NAMALWA (cell line): ENCODE measurements at places on chromosomes 2 and 18.

DNA sequence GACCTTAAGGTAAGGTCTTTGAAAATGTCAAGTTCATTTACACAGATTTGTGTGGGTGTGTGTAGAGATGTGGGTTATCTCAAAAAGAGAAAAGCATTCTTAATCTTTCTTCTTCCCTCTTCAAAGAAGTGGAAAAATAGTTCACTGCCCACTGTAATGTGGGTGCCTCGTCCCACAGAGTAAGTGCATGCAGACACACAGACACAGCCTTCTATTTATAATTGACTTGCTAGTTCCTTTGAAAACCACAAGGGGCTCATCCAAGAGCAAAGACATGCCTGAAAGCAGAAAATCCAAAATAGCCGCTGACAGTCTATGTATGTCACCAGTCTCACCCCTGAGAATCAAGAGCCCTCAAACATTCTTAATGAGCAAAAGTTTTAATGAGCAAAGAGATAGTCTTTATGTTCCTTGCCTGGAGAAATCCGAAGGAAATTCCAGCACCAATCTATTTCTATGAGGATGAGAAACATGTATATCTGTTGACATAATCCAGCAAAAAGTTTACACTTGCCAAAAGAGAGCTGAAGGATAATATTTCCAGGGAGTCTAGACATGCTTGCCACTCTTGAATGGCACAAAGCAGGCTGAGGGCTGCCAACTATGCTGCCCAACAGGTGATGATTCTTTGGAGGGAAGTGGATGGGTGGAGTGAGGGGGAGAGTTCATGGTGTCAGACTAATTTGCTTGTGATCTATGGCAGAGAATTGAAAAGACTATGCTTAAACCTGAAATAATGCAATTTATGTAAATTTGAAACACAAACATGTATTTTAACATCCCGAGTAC, 93.9 kb downstream of the ACVR1 start:
- DNase-seq = no peak

GRCh38 chr2:236250909-236251579, 13.2 kb downstream of the ASB18 start:
- DNase-seq = no peak

DNA sequence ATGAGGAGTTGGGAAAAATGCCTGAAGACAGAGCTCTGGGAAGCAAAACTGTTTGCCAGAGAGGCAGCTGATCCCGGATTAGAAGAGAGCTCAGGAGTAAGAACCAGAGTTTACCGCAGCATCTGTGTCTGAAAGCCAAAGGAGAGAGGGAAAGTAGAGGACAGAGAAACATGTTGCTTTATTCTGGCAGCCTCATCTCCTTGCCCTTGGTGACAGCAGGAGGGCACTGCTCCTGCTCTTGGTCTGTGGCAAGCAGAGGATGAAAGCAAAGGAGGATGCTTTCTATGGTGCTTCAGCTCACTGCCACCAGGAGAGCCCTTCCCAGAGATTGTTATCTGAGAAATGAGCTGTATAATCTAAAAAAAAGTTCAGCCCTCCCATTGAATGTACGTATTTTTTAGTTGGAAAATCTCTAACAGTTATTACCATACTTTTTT, 7.7 kb downstream of the SLC1A4 start:
- DNase-seq = no peak

DNA sequence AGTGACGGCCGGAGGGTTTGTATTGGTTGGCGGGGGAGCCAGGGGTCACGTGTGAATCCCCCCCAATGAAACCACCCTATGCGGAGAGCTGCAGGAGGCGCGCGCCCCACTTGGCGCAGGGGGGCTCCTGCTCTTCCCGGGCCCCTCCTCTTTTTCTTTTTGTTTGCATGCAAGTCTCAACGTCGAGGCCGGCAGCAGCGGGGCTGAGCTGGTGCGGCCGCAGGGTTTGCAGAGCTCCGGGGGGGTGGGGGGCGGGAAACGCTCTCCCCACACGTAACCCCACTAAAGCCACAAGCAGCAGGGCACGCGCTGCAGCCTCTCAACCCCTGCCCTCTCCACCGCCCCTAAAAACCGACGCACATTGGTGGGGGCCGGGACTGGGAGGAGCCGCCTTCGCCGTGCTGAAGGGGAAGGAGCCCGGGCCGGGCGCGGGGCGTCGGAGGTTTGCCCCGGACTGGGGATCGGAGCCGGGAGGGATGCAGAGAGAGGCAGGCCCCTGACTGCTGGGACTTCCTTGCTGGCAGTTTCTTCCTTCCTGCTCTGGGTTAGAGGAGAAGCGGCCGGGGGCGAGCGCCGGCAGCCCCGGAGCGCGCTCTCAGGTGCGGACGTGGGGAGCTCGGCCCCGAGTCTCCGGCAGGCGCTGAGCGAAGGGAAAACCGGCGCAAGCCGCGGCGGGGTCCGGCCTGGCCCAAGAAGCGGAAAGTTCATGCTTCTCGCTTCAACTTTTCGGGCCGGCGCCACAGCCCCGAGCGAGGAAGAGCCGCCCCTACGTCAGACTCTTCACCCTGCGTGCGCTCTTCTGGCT, 864 bp downstream of the LBH start:
- DNase-seq = peak; percentile 89

- no peak for DNase-seq
Observed at GRCh38 chr2:202436626-202437025, 60.5 kb downstream of the BMPR2 start.

DNA sequence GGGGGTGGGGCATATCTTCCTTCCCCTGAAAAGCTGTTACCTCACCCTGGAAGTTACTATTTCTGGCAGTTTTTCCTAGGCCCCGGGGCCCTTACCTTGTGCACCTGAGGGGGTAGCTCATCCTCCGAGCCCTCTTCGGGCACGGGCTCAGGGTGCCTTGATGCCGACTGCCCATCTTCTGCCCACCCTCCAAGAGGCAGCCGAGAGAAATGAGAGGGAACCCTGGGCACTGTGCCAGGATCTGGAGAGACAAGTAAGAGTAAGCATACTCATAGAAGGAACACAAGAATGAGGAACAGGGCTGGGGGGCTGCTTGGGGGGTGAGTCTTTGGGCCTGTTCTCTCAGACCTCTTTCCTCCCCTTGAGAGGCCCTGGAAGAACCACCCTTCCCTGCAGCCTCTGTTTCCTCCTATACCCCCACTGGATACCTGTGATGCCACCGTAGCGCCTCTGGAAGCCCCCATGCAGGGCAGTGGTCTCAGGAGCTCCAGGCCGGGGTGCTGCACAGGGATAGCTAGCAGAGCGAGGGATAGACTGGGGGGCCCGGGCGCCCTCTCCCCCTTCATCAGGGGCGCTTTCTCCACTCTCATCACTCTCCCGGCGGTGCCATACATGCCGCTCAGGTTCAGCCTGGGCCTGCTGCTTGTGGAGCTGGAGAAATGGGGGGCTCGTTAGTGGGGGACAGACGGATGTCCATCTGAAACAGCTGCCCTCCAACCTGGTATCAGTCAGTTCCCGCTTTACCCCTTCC, 2.1 kb upstream of the ABCB6 start:
- DNase-seq = no peak

GRCh38 chr2:95700519-95700918, 108.7 kb downstream of the TRIM43 start:
- DNase-seq = peak; percentile 1

GRCh38 chr2:158214431-158214830, 112.8 kb downstream of the UPP2 start:
- DNase-seq = peak; percentile 45

GRCh38 chr2:228986961-228987360, 284.1 kb downstream of the PID1 start:
- no peak for DNase-seq

GRCh38 chr18:60493066-60493465, 120.5 kb upstream of the MC4R start:
- DNase-seq = no peak

DNA sequence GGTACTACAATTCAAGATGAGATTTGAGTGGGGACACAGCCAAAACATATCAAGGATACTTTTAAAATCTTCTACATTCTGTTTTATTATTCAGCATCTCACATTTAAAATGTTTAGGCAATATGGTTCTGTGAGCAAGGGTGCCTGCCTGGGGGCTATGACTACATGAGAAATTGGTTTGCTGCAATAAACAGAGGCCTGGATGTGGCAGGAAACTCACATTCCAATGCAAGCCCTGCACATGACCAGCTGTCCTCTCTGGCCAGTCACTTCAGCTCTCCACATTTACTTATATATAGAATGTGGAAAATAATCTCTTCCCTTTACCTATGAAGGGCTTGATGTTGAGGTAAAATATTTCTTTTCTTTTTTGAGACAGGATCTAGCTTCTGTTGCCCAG, 193.4 kb downstream of the LRRTM1 start:
- no peak for DNase-seq

- DNase-seq = no peak
Observed at GRCh38 chr2:15675456-15676195, 84.0 kb downstream of the DDX1 start.

DNA sequence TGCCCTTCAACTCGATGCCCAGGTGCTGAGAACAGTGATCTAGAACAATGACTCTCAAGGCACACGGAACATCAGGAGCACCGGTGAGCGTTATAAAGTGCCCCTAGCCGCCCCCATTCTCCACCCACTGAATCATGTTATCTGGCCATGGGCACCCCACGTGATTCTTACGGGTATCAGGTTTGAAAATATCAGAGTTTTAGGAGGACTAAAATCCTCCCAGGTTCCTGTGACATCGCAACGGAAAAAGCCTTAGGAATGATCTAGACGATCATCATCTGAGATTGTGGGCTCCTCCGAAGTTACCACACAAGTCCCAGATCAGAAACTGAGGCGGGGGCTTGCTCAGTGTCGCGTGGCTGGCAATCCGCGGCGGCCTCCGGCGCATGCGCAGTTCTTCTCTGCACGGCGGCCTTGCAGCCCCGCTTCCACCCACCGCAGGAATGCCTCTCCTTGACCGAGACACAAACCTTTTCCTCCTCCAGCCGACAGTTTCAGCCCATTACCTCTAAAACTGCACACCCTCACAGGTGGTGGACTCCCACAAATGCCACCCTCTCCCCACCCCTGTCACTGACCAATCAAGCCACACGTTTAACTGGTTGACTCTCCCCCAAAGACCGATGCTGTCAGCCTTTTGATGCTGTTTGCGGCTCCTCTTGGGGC, 5.8 kb upstream of the MRPL33 start:
- no peak for DNase-seq

DNA sequence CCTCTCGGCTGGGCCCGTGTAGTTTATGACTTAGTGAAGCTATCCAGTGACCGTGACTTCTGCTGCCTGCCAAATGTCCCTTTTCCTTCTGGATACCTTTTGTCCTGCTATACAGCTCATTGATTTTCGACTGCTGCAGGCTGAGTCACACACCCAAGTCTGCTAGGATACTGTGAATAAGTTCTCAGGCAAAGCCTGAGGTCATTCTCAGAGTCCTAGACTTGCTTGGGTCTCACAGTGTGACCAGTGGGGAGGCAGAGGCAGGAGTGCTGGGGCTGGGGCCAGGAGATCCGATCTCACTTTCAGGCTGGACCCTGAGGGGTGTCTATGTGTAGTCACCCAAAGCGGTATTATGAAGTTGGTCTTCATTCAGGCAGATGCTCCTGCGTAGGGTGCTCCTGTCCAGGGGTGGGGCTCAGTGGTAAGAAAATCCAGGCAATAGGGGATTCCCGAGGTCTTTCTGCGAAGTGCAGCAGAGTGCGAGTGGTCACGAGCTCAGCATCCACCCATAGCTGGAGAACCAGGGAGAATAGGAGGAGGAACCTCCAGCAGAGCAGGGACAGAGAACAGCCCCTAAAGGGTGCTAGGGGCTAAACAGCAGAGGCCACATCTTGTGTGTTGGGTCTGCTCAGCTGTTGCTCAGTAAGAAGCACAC, 268.6 kb upstream of the NCKAP5 start:
- DNase-seq = no peak

GRCh38 chr2:75210409-75210808, 11.1 kb upstream of the TACR1 start:
- no peak for DNase-seq

GRCh38 chr2:161844822-161845221, 220.6 kb downstream of the SLC4A10 start:
- DNase-seq = peak; percentile 21

DNA sequence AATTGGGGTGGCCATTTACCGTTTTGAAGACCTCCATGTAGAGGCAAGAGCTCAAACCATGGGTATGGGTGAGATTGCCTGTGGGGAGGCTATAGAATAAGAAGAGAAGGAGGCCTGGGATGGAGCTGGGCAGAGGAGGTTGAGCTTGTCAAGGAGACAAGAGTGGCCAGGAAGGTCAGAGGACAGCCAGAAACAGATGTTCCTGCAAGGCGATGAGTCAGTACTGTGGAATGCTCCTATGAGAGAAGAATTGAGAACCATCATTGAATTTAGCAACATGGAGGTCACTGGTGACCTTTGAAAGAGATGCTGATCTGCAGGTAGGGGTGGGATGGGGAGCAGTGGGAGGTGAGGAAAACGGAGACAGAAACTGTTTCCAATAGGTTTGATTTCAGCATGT, 3.5 kb downstream of the ACSL3 start:
- no peak for DNase-seq

- no peak for DNase-seq
Observed at GRCh38 chr2:212448698-212449097, 89.9 kb downstream of the ERBB4 start.
